RPMI7951 (cell line): ENCODE measurements at places on chromosomes 12 and 14.

DNA sequence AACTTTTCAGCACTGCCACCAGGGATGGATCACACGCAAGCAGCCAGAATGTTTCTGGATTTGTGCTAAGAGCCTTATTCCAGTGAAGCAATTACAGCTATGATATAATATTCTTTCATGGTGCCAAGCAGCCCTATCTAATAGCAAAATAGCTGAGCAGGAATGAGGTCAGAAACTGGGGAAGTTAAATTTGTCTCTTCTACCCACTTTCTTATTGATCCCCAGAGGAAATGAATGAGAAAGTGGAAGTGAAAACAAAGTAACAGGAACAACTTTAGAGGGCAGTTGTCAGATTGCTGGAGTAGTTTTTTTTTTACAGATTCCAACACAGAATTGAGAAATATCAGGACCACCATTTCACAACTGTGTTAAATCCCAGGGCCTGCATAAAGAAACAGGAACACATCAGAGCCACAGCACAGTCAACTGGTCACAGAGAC, 44.8 kb downstream of the GCH1 start:
- no peak for DNase-seq

GRCh38 chr12:9340422-9341259, 132.4 kb upstream of the PZP start:
- peak; percentile 85 for DNase-seq

DNA sequence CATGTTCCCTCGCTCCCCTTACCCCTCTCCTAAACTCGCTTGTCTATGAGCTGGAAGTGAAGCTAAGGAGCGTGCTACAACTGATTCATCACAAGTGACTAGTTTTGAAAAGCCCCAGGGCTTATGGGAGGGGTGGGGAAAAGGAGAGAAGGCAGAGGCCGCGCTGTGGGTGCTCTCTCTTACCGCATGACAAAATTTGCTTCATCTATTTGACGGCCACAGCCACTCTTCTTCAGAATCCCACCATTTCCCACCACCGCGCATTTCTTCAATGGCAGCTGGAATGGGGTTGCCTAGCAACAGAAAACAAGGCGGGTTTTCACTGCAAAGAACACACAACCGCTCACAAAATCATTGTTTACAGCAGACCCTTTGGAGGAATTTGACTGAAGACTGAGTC, 79.4 kb downstream of the ST8SIA1 start:
- peak; percentile 80 for DNase-seq

DNA sequence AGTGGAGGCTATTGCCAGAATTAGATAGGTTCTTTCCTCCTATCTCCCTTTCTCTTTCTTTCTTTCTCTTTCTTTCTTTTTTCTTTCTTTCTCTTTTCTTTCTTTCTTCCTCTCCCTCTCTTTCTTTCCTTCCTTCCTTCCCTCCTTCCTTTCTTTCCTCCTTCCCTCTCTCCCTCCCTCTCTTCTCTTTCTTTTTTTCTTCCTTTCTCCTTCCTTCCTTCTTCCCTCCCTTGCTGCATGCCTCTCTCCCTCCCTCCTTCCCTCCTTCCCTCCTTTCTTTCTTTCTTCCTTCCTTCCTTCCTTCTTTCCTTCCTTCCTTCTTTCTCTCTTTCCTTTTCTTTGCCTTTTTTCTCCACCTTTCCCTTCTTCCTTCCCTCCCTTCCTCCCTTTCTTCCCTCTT, 16.4 kb upstream of the MDGA2 start:
- DNase-seq, result no peak

GRCh38 chr12:108657130-108657745, 23.5 kb upstream of the SELPLG start:
- no peak for DNase-seq

- no peak for DNase-seq
Observed at GRCh38 chr12:66744956-66745383, 66.1 kb upstream of the GRIP1 start.
